Calu3 (cell line): ENCODE measurements at places on chromosomes 16 and 17. TPM values are rescaled to one million over a fixed set of nuclear protein-coding genes. Genes with fewer than 3 reads are reported as not detected.

The MYO15B gene
- 58.4 and 78.6 TPM in 2 replicates for total RNA-seq

The KRTAP16-1 gene
- not detected in 2 replicates for total RNA-seq

GRCh38 chr17:38540514-38541045 is 65.2 kb downstream of the SRCIN1 start:
- peaks cover 64% of the 10 kb centered on the region for H3K27me3 ChIP-seq
- no peak overlapping the region for H3K27ac ChIP-seq
- H3K4me3 ChIP-seq: no peak overlapping the region
- no peak for DNase-seq
- H3K4me1 ChIP-seq: no peaks in the 10 kb centered on the region

DNA sequence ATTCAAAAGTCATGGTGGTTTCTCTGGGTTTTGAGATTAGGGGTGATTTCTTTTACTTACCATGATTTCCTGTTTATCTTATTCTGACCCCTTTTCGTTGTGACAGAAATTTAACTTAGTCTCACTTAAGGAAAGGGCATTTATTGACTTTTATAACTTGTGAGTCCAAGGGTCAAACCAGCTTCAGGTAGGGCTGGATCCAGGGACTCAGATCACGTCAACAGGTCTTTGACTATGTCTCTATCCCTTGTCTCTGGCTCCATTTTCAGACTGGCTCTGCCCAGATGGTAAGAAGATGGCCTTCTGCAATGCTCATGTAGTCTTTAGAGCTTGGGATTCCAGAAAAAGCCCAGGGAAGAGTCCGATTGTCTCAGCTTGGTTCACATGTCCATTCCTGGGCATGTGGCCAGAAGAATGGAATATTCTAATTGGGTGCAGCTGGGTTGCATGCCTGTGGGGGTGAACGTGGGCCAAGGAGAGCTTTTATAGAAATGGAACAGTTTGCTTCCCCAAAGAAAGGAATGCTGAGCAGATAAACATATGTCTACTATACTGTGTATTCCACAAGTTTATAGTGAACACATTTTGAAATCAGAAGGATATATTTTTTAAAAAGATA is 13.4 kb downstream of the USP43 start:
- no peaks in the 10 kb centered on the region for H3K27me3 ChIP-seq
- H3K27ac ChIP-seq: no peak overlapping the region
- DNase-seq: no peak
- no peak overlapping the region for H3K4me3 ChIP-seq

GRCh38 chr17:36884495-36885152 is 52.7 kb upstream of the LHX1 start:
- H3K27me3 ChIP-seq: peaks cover 82% of the 10 kb centered on the region
- DNase-seq: no peak
- no peaks in the 10 kb centered on the region for H3K36me3 ChIP-seq
- no peaks in the 10 kb centered on the region for H3K4me1 ChIP-seq

DNA sequence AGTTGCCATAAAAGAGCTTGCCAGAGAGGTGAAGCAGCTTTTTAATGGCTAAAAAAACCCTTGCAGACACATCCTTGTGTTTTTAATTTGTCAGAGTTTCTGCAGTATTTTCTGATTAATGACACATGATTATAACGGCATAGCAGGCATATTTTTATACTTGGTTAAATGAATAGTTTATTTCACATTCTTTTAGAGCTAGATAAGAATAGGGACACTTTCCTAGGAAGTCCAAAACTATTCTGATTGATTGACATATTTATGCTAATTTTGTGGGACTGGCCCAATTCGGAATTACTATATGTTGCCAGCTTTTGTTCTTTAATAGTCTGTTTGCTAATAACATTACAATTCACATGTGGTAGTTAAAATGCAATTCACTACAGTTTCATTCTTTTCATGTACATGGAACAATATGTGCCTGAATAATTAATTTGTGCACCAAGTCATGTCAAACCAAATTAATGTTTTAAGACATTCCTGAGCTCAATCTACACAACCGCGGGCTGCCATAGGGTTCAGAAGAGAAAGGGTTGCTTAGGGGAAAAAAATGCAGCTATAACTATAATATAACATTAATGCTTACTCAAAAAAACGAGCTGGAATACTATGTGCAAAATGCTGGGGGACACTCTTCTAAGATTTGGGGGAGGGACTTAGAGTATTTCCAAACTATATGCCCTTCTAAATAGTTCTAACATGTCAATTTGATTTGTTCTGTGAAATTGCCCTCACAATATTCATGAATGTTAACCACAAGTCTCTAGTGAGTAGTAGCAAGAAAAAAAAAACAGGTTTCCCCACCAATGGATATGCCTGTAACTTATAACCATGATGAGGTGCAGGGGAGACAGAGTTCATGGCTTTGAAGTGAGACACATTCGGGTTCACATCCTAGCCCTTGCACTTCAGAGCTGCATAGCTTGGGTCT is 305.4 kb downstream of the CEP112 start:
- H3K27me3 ChIP-seq: peaks cover 16% of the 10 kb centered on the region
- no peak overlapping the region for H3K4me3 ChIP-seq
- DNase-seq: no peak
- no peaks in the 10 kb centered on the region for H3K36me3 ChIP-seq
- no peak overlapping the region for H3K27ac ChIP-seq

DNA sequence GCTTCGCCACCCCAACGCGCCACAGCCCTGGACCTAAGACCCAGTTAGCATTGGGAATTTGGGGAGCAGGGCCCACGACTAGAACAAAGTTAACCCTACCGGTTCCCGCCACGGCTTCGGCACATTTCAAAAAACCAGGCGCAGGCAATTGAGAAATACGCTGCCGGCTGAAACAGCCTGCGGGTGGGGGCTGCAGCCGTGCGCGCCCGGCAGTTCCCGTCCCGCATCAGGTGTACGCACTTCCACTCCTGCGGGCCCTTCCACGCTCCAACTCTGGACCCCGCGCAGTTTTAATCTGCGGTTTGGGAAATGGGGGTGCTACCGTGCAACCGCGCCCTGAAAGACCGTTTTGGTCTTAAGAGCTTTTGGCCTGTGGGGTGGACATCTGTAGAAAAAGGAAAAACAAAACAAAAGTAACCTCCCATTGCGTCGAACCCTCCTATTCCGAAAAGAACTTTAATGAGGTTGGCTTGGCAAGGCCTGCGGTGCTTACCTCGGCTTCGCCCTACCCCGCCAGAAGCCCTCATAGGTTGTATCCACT is 7.1 kb downstream of the IRX5 start:
- H3K27me3 ChIP-seq: no peaks in the 10 kb centered on the region
- no peak overlapping the region for H3K4me3 ChIP-seq
- H3K27ac ChIP-seq: no peak overlapping the region
- H3K36me3 ChIP-seq: peaks cover 4% of the 10 kb centered on the region
- no peaks in the 10 kb centered on the region for H3K4me1 ChIP-seq
- no peak for DNase-seq

- H3K4me1 ChIP-seq: no peaks in the 10 kb centered on the region
- no peak for DNase-seq
- H3K27ac ChIP-seq: no peak overlapping the region
- H3K36me3 ChIP-seq: peaks cover 18% of the 10 kb centered on the region
- H3K27me3 ChIP-seq: peaks cover 27% of the 10 kb centered on the region
Measured at GRCh38 chr17:50111673-50112655, 16.8 kb downstream of the PDK2 start.
